ENCODE measurements at places on chromosomes 2 and 18.

GRCh38 chr2:27082773-27083409, 3.7 kb upstream of the KHK start:
- DNase-seq, result no peak

GRCh38 chr2:66437691-66438497, 3.0 kb downstream of the MEIS1 start:
- no peak for DNase-seq

DNA sequence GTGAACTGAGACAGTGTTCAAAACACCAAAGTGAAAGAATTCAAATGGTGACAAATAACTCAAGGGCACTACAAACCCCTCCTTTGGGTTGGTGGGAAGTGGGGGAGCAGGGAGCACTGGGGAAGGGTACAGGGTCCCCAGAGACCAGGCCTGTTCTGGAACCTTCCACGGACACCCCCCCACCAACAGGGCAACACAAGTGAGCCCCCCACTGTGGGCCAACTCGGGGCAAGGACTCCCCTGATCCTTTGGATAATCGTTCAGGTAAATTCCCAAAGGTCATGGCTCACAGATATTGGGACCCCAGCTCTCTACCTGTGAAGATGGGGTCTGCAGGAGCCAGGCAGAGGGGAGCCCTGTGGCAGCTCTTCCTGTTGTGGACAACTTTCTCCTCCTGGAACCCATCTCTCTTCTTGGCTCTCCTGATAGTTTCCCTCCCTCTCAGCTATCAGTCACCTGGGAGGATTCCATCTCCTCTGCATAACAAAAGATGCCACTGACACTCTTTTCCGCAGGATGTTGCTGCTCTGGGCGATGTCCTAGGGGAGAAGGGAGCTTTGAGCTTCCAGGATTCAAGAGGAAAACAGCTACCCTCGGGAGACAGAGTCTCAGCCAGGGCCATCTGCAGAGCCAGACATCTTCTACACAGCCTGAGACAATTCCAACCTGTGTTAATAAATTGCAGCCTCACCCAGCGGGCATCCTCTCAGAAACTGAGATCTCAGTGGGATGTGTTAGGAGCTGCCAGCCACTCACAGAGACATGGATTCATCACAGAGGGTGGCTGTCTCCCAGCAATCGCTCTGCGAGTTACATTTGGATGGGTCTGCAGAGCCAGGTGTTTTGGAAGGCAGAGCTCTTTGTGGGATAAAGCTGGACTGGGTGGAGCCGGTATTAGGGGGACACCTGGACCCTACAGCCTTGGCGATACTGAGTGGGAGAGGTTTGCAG, 35.4 kb downstream of the MBP start:
- DNase-seq, result no peak

DNA sequence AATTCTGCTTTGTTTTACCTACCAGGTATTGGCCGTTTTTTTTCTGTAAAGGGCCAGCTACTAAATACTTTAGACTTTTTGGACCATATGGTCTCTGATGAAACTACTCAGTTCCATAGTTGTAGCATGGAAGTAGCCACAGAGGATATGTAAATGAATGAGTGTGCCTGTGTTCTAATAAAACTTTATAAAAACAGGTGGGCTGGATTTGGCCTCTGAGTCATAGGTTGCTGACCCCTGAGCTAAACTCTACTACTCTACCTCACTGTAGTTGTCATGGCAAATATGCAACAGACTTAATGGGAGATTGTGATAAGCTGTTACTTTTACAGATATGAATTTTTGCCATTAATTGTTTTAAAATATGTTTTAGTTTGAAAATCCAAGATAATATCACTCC, 19.7 kb downstream of the CLIP4 start:
- no peak for DNase-seq

DNA sequence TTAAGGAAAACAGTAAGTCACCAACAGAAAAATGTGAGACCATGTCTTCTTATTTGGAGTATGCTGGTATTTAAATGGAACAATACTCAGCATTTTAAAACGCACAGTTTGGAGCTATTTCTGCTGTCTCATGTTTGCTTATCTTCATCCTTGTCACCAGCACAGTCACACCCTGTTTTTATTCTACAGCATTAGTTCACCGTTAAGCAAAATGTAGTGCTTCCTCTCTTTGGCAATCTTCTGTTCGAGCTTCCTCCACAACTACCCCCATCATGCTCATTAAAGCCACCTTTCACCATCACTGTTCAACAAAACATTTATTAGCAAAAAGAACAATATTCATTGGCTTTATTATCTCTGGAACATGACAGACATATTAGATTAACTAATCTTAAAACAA, 64.0 kb downstream of the SLC40A1 start:
- no peak for DNase-seq

DNA sequence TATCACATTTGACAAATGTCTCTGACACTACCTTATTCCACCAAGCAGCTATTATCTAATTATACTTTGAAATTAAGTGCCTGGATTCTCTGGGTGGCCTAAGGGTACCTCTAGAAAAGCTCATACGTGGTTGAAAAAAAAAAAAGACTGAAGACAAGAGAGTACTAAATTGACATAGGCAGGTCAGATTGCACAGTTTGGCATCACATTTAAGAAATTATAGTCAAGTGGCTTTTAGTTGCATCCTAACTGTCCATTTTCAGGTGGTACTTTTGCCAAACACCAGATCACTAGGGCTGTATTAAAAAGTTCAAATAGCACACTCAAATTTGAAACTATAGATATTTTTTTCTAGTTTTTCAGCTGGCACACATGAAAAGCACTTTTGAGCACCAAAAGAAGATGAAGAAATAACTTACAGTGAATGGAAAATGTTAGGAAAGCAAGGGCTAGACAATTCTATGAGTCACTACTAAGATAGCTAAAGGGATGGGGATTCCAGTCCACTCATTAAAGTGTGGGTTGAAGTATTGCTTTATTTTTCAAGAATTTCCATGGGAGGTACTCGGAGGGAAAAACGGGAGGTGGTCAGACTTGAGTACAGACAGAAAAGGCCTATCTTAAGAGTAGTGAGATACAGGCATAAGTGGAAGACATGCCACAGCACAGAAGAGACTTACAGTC, 106.5 kb upstream of the COL5A2 start:
- no peak for DNase-seq

- DNase-seq, result no peak
Observed at GRCh38 chr2:64192664-64193105, 48.5 kb upstream of the PELI1 start.

- no peak for DNase-seq
Observed at GRCh38 chr2:120884472-120885290, 149.0 kb downstream of the GLI2 start.

GRCh38 chr2:58928391-58928790, 687.3 kb upstream of the FANCL start:
- no peak for DNase-seq

- no peak for DNase-seq
Observed at GRCh38 chr2:68431316-68431972, 35.6 kb downstream of the FBXO48 start.

DNA sequence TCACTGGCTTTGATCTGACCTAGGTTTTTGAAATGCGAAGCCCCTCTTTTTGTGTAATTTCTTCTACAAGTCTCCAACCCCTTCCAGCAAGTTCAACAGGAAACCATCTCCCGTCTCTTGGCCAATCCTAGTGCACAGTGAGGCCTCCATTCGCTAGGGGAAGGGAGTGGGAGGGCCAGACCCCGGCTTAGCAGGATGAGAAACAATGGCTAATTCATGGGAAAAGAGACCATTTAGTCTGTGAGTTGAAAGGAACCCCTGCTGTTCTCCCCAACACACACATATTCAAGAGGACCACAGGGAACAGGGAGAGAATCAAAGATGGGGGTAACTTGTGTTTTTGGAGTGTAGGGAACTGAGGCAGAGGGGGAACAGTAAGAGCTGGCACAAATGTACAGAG, 83.0 kb downstream of the RTN4 start:
- no peak for DNase-seq

- no peak for DNase-seq
Observed at GRCh38 chr2:16020389-16021008, 80.1 kb downstream of the MYCN start.

DNA sequence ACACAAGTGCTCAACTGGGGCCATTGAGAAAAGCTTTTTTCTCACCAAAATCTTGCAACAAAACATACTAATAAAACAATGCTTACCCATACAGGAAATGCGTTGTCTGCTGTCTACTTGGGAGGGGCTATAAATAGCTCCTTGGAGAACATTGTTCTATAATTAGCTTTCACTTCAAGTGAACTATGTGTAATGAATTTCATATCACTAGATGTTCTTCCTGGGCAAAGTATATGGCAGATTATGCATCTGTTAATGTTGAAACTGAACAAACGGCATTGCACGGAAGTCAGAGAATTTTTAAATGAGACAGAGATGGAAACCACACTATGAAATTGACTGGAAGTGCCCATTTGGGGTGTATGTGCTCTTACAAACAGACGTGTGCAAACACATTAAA, 6.4 kb upstream of the NPAS2 start:
- no peak for DNase-seq

GRCh38 chr2:132979339-132980093, 309.5 kb upstream of the LYPD1 start:
- no peak for DNase-seq

DNA sequence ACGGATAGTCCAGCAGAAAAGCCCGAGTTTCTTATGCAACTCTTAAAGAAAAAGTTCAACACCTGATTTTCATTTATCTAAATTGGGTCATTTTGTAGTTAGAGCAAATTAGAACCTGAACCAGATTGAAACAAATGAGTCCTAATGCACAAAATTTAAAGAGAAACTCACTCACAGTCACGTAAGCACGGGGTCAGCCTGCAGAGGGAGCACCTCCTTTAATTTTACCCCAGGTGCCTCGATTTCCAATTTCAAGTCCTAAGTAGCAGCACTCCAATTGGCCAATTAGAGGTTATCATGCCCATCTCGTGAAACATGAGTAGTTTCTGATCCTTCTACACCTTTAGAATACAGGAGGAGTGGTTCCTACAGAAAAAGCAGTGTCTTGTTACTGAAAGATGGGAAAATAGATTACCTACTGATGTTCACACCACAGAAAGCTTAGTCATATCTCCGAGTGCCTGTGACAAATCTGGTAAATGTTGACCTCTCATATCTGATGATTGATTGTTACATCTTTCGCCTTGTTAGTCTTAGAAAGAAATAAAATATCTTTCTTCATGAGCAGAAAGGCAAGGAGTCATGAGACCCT, 1929.8 kb upstream of the LRRTM1 start:
- no peak for DNase-seq

GRCh38 chr18:23530195-23530594, 26.9 kb downstream of the RMC1 start:
- no peak for DNase-seq

DNA sequence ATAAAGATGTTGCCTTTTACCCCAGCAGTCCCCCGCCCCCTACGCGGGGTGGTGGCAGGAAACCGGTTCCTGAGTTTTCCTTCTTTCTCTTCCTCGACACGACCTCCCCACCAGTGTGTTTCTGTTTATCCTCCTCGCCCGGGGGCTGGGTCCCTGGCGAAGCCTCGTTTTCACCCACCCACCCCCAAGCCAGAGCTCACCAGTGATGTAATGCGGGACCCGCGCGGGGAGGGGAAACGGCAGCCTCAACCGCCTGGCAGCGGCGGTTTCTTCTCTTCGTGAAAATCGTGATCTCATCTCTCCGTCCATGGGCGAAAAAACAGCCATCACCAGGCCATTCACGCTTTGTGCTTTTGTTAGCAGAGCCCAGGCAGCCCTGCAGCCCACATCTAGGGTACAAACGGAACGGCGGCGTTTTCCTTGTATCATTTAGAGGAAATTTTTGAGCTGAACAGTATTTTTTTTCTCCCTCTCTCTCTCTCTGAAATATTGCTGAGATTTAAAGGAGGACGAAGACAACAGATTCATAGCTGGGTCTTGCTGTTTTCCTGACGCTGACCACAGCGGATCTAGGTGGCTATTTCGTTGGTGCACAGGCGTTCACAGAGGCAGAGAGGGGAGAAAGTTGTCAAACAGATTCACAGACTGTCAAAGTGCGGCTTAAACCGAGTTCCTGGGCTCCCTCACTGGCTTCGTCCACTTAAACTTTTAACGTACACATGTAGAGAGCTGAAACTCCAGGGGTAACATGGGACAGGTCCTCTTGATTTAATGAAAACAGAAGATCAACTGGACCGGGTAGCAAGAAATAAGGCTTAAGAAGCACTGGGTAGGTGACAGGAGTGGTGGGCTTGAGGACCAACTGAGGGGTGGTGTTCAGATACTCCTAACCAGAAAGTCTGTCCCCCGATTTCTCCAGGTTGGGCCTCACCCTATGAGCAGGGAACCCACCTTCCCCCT, 21.9 kb upstream of the PAX3 start:
- DNase-seq, result no peak

- no peak for DNase-seq
Observed at GRCh38 chr2:38202713-38203445, 126.9 kb upstream of the CYP1B1 start.

- DNase-seq, result no peak
Observed at GRCh38 chr2:141878016-141878415, 252.8 kb downstream of the LRP1B start.

DNA sequence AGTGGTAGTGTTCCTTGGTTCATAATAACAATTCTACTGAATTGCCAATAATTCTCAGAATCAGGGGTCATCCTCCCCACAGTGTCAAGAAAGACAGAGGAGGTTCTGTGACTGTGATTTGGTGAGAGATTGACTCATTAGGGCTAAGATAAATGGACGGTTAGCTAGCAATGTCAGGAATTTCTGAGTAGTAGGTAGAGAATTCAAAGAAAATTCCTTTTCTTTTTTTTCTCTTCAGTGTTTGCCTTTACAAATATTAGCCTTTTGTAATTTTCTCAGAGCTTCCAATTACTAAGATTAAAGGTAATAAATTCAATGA, 16.8 kb upstream of the CRIM1 start:
- DNase-seq, result no peak
